ENCODE measurements at places on chromosomes 7 and 10.

GRCh38 chr7:74561898-74562613, 95.5 kb upstream of the GTF2I start:
- DNase-seq: no peak

- no peak for DNase-seq
These were observed 91.2 kb upstream of the CCZ1B start for GRCh38 chr7:6917258-6917657.

GRCh38 chr10:12509016-12509793, 159.9 kb downstream of the CAMK1D start:
- DNase-seq: no peak

DNA sequence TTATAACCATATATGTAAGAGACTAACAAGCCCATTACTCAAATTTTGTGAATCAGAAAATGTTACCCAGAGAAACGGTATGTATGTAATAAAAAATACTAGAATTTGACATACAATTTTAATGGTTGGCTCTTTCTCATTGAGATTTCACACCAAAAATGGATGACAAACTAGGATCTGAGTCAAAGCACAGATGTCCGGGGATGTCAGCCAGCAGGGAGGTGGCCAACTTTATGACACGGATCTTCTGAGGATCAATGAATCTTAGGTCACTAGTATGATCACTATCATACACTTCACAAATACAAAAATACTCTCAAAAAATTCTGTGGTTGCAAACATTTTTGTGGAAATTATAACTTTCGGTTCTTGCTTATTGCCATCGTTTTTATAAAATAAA, 173.5 kb upstream of the NFE2L3 start:
- no peak for DNase-seq

DNA sequence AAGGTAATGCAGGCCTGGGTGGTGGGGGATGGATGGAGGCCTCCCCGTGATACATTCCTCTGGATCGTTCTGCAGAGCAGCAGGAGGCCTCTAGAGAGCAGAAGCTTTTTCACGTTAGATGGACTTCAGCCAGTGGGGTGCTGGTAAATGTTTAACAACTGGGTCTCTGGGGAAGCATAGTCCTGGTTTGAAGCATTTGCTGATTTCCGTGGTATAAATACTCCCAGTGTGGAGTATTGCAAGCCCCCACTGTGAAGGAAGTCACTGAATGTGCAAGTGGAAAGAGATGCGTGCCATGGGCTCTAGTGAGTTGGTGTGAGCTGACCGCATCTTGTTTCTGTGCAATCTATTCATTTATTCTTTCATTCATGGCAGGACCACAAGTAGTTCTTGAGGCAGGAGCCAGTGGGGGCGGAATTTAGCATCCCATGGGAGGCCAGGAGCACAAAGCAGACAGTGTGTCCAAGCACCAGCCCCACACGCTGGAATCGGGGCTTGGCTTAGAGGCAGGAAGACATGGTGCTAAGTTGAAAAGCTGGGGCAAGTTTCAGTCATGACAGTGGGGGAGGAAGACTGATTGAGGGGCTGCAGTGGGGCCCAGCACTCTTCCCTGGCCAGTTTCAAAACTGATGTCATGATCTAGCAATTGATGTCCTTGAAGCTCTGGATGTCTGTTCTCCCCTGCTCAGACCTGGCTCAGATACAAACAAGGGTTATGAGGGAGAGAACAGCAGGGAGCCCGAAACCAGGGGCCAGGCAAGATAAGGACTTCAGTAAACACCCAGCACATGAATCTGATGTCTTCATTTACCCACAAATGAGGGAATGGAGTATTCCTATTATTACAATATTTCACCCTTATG, 280.9 kb upstream of the LYZL1 start:
- DNase-seq: no peak

DNA sequence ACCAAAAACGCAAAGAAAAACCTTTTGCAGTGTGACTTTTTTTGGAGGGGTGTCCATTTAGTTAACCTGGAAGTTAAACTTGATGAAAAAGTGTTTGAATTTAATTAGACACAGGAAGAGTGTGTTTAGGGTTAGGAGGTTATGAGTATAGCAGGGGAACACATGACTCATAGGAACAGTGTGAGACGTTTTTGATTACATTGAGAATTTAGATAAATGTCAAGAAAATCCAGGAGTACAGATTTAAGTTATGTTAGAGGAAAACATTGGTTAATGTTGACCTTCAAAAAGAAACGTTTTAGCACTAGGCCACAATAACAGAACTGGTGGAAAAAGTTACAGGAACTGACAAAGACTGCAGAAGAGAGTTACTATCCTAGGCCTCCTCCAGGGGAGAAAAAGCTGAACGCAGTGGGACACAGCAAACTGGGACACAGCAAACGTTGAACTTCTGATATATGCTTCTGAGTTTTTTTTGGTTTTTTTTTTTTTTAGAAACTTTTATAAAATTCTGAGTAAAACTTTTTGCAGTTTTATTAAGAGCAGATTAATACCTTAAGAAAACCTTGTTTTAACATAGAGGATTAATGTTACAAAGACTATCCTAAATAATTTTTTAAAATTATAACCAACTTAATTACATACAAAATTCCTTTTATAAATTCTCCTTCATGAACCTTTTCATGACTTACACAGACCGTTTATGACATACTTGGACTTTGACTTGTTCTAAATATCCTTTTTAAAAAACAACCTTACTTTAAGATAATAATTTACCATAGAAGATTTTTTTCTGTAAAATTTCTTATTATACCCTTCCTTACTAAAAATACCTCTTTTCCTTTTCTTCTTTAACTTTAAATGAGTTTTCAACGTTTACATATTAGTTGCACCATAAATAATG, 22.2 kb downstream of the LANCL2 start:
- DNase-seq: no peak

- DNase-seq: no peak
These were observed 12.4 kb upstream of the MTERF1 start for GRCh38 chr7:91892821-91893340.

DNA sequence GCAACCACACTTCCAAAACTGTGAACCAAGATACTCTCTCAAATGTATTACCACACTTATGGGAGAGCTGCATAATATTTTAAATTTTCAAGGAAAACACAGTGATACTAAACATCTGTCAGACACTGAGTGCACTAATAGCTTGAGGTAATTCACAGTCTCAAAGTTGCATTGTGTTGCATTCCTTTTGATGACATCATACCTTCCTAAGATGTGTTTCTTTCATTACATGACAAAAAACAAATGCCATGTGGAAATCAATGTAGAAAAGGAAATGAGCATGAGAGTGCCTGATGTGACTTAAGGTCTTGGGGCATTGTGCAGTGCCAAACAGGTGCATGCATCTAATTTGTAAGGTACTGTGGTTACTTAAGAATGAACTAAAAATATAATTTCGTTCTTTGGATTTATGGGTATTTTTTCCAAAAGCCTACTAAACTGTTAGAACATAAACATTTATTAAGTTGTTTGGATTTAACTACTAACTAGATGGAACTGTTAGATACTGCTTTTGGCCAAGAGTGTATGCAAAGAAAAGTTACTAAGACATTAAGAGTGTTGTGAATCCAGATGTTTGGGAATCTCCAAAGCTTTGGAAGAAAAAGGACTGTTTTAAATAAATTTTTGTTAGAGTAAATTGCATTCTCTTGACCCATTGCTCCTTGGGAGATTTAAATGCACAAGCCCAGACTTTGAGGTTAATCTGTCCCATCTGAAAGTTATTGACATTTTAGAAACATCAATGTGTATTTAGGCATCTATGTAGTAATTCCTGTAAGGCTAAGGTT, 496.2 kb upstream of the SEMA3D start:
- no peak for DNase-seq

DNA sequence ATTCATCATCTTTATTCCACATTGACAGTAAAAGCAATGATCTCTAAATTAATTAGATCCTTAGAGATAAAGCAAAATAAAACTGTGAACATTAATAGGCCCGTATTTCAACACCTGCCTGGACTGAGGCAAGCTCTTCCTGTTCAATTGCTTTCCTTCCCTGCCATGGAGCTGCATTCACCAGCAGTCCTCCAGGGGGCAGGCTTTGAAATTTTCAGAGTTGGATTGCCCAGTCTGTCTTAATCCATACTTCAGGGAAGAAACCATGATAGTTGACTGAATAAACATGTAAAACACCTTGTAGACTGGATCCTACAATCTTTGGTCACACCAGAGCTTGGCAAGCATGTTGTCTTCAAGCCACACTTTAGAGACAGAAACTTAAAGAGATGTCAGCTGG, 936.6 kb downstream of the NRG3 start:
- peak; percentile 1 for DNase-seq

DNA sequence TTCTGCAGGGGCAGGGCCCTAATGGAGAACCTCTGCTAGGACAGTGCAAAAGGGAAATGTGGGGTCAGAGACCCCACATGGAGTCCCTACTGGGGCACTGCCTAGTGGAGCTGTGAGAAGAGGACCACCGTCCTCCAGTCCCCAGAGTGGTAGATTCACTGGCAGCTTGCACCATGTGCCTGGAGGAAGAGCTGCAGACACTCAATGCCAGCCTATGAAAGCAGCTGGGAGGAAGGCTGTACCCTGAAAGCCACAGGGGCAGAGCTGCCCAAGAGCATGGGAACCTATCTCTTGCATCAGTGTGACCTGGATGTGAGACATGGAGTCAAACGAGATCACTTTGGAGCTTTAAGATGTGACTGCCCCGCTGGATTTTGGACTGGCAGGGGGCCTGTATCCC, 20.3 kb upstream of the GNAT3 start:
- no peak for DNase-seq

- no peak for DNase-seq
These were observed 241.6 kb upstream of the GALNT17 start for GRCh38 chr7:70890147-70890969.

DNA sequence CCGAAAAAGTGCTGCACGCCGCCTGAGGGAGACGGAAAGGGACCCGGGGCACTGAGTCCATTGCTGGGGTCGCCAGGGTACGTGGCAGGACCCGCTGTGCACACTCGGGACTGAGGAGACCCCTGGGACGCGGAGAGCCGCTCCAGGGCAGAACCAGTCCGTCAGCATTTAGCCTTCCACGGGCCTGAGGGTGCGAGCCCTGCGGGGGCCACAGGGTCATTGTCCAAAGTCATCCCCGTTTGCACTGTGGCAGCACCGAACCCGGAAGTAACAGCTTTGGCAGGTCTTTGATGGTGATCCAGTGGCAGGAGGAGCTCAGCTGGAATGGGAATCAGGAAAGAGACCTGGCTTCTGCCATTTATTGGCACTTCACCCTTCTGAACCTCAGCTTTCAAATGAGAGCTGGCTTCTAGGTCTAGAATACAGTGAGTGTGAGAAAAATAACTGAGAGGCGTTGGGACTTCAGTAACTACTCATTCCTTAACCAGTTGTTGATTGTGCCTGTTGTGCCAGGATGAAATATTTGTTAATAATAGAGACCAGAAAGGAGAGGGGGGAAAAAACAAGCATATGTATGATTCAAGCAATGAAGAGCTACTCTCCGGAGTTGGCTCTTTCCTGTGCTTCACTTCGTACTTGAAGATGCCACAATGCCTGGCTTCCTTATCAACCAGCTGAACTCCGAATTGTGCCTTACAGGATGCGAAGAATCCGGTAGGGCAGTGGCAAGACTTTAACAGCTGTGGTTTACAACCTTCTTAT, 811 bp upstream of the ARHGAP12 start:
- peak; percentile 5 for DNase-seq

DNA sequence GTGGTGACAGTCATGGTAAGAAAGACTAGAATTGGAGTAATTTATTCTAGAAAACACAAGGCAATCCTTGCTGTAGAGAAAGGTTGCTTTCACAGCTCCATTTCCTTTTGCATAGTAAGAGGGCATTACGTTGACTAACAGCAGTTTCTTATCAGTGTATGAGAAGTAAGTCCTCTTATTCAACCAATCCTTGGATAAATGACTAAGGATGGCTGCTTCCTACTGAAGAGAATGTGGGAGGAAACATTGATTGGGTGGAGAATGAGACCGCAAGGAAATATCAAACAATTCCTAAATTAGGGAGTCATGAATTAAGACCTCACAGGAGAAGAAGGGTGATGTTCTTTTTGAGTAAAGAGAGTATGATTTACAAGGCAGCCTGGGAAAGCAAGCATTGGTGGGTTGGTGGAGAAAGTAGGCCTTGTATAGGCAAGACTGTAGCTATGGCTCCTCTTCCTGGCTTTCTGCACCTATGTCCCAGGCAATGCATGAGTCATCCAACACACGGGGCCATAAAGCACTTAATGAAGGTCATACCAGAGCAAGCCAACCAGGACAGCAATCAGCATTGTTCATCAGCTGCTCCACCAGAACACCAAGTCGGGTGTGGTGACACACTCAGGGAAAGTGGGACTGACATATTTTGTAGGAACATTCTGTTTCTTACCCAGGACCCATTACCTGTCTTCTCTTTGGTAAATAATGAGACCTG, 5.6 kb downstream of the MGAM start:
- no peak for DNase-seq

GRCh38 chr10:34427911-34428216, 387.2 kb downstream of the PARD3 start:
- no peak for DNase-seq
